ENCODE measurements at places on chromosomes 7 and 10. TPM values are rescaled to one million over a fixed set of nuclear protein-coding genes. Genes with fewer than 3 reads are reported as not detected.

FGL2 gene
- 9.4 TPM for total RNA-seq

DNA sequence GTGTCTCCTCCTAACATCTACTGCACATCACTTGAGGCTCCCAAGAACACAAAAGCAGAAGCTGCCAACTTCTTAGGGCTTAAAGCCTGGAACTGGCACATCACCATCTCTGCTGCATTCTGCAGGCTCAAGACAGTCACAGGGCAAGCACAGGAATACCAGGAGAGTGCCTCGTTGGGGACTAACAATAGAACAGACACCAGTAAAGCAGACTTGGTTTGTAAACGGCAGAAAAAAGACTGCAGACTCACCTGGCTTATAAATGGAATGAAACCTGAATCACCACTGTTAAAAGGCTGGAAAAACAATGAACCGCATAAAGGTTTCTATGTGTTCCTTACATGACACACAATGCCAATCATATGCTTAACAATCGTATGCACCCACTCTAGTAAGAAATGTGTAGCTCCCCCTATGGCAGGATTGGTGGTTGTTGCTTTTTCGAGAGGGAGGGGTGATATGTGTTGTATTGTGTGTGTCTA is 12.8 kb downstream of the RHEB start:
- H3K4me3 ChIP-seq = no peak overlapping the region
- peaks cover 32% of the 10 kb centered on the region for H3K4me1 ChIP-seq
- H3K27ac ChIP-seq = no peak overlapping the region
- DNase-seq = no peak
- H3K27me3 ChIP-seq = no peaks in the 10 kb centered on the region

DNA sequence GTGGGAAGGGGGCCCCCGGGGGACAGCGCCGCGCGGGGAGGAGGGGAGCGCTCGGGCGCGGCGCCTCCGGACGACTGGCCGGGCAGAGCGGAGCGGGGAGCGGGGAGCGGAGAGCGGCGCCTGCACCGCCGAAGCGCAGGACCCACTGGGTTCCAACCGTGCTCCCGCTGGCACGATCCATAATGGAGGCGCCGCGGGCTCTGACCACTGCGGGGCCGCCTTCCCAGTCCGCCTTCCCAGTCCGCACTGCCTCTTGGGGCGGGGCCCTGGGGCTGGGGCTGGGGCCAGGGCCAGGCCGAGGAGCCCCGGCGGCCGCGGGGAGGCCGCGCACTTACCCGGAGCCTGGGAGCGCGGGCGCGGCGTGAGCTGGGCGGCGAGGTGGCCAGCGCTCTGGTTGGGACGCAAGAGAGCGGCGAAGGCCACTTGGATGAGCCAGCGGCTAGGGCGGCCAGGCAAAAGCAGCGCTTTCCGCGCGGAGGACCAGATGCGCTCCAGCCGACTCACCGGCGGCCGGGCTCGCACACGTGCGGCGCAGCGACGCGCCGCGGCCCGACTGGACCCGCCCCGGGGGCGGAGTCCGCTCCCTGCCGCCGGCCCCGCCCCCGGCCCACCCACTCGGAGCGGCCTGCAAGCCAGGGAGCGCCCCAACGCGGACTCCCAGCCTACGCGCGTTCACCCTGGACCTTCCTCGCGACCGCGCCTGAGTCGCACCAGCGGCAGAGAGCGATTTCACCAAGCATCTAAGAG is at the start of gene PUS7:
PUS7 (minus strand) TSS at position 555 of the 747 bp plus-strand sequence. CDS start 13,759 bp downstream, outside the sequence.
- no peaks in the 10 kb centered on the region for H3K27me3 ChIP-seq
- peak; percentile 88 for DNase-seq
- H3K4me3 ChIP-seq = peak within 1 kb of the TSS; percentile 90
- H3K36me3 ChIP-seq = peaks cover 14% of the 10 kb centered on the region
- H3K27ac ChIP-seq = peak within 1 kb of the TSS; percentile 87
- peaks cover 25% of the 10 kb centered on the region for H3K4me1 ChIP-seq

DNA sequence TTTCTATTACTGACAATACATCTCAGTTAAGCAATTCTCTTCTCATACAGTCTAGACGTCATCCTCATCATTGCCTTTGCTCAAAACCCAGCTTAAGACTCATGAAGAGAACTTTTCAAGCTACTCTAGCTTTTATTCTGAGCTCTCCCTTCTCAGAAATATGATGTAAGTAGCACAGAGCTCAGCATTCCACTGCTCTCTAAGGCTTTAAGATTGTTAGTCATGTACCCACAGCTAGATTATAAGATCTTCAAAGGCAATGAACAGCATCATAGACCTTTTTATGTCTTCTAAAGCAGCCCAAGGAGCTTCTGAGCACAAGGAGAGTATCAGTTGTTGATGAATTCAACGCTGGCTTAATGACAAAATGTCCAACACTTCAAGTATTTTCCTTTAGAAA is 119.3 kb downstream of the NRP1 start:
- DNase-seq = no peak
- peaks cover 13% of the 10 kb centered on the region for H3K4me1 ChIP-seq
- no peaks in the 10 kb centered on the region for H3K36me3 ChIP-seq
- H3K4me3 ChIP-seq = no peak overlapping the region
- H3K27ac ChIP-seq = no peak overlapping the region

FRA10AC1 gene
- 12.8 TPM for total RNA-seq

GRCh38 chr7:44073664-44074348 is 8.4 kb upstream of the PGAM2 start:
- H3K27ac ChIP-seq = peak overlapping the region; percentile 63
- H3K36me3 ChIP-seq = peaks cover 21% of the 10 kb centered on the region
- peaks cover 23% of the 10 kb centered on the region for H3K4me1 ChIP-seq
- DNase-seq = peak; percentile 82
- H3K4me3 ChIP-seq = no peak overlapping the region

DDX56 gene
- 97.4 TPM for total RNA-seq

NXPH1 gene
- not detected for total RNA-seq

GRCh38 chr7:68505721-68506120 is 1092.6 kb upstream of the AUTS2 start:
- H3K27ac ChIP-seq = no peak overlapping the region
- no peaks in the 10 kb centered on the region for H3K27me3 ChIP-seq
- no peak overlapping the region for H3K4me3 ChIP-seq

GRCh38 chr7:141702047-141702567 is at the start of gene DENND11:
Gene DENND11, minus strand, starts transcription at chr7:141702166. Its CDS starts 13 bp downstream, at chr7:141702153.
- peaks cover 28% of the 10 kb centered on the region for H3K4me1 ChIP-seq
- DNase-seq = peak; percentile 48
- peak within 1 kb of the TSS; percentile 67 for H3K4me3 ChIP-seq
- peaks cover 40% of the 10 kb centered on the region for H3K27me3 ChIP-seq
- H3K27ac ChIP-seq = peak within 1 kb of the TSS; percentile 64

ANKRD1 gene
- total RNA-seq = not detected

DNA sequence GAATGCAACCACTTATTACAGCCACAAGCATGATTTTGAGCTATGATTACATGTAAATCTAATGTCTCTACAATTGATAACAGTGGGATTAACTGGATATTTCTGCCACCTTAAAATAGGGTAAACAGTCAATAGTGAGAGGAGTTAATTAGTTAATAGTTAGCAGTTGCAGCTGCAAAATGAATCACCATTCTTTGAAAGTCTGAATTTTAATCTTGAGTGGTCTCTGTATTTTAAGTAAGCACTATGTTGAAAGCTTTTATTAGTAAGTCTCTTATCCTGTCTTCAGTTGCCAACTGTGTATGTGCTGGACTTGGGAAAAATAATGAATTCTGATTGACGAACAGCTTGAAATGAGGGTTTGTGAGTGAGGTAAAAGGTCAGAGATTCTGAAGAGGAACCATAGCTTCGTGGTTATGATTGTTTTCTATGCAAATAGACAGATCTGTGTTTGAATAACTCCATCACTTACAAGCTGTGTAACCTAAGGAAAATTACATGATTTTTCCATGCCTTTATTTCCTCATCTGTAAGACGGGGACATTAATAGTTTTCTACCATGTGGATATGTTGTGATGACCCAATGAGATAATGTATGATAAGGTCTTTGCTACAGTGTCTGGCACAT is 75.2 kb downstream of the RNLS start:
- no peaks in the 10 kb centered on the region for H3K36me3 ChIP-seq
- no peak overlapping the region for H3K27ac ChIP-seq
- H3K4me1 ChIP-seq = no peaks in the 10 kb centered on the region
- H3K4me3 ChIP-seq = no peak overlapping the region
- H3K27me3 ChIP-seq = peaks cover 3% of the 10 kb centered on the region

DNA sequence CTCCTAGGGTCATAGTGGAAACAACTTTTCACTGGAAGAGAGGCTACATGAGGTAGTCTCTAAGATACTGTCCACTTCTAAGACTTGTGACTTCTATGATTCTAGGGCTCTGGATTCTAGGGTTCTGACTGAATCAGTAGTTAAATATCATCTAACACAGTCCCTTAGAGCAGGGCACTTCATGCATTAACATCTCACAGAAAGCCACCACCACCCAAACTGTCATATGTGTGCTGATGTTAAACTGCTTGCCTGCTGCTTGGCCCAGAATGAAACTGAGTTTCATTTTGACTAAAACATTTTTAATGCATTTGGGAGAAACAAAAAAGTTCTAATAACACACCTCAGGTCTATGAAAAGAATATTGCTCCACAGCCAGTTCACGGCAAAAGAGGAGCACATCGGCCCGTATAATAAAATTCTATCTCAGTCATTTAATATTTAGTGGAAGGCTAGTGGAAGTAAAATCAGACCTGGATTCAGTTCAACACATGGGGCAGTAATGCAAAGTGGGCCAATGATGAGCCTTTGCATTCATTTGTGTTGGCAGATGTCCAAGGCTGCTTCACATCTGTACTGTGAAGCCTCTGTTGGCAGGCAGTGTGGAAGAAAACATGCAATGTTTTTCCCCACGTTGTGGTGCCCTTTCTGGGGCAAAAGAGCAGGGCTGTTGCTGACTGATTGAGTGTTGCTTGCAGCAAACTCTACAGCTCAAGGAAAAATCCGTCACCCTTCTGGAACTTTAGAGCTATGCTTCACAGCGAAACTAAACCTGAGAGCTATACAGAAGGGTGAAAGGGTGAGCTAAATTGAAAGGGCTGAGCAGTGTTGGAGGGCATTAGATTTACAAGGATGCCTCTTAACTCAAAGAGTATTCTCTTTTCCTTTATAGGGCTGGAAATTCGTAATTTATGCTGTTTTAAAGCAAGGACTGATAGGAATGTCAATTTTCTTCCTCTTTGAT is 33.5 kb upstream of the AUTS2 start:
- no peaks in the 10 kb centered on the region for H3K4me1 ChIP-seq
- no peak overlapping the region for H3K4me3 ChIP-seq
- no peak for DNase-seq
- no peaks in the 10 kb centered on the region for H3K36me3 ChIP-seq

CPA1 gene
- total RNA-seq = not detected

GRCh38 chr7:26388256-26388655 is 96.6 kb downstream of the SNX10 start:
- H3K36me3 ChIP-seq = no peaks in the 10 kb centered on the region
- H3K4me1 ChIP-seq = peaks cover 4% of the 10 kb centered on the region
- no peak overlapping the region for H3K27ac ChIP-seq
- peaks cover 71% of the 10 kb centered on the region for H3K27me3 ChIP-seq

DNA sequence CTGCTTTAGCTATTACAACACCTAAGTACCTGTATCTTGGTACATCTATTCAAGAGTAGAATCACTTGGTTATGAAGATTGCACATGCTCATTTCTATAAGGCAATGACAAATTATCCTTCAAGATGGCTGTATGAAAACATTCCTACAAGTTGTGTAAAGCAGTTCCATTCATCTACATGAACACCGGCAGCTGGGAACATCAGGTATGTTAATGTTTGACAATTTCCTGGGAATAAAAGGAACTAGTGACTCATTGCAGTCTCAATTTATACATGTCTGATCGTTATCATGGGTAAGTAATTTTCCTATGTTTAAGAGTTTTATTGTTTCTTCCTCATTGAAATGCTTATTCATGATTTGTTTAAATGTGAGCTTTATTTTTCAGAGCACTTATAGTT is 203.2 kb upstream of the SEMA3E start:
- no peak for DNase-seq
- no peak overlapping the region for H3K27ac ChIP-seq
- H3K4me1 ChIP-seq = no peaks in the 10 kb centered on the region
- H3K27me3 ChIP-seq = no peaks in the 10 kb centered on the region
- H3K4me3 ChIP-seq = no peak overlapping the region

SP8 gene
- total RNA-seq = not detected

DNA sequence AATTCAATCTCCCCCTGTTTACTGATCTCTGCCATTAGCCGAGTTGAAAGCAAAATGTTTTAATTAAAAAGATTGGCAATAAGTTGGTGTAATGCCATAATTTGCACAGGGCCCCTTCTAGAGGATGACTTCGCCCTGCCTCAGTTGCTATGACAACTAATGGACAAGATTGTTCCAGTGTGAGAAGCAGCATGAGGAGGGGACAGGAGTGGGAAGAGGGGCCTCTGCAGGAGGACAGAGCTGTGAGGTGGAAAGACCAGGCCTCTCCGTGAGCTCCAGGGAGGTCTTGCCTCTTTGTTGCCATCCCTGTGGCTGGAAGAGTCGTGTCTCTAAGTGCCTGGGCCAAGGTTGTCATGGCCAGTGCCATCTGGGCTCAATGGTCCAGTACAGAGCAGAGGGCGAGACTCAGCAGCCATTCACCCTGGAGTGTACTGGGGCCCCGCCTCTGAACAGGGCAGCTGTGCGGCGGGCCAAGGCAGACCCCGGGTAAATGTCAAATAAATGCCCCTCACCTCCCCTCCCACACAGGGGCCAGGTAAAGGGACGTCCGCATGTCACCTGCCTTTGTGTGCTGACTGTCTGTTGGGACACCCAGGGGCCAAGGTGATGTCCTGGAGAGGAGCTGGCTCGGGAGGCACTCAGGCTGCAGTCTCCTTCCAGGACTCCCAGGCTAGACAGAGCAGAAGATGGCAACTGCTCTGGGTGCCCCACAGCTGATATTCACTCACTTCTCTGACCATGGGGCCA is 97.0 kb upstream of the RET start:
- H3K4me1 ChIP-seq = no peaks in the 10 kb centered on the region
- no peaks in the 10 kb centered on the region for H3K36me3 ChIP-seq
- H3K4me3 ChIP-seq = no peak overlapping the region
- DNase-seq = no peak

DNA sequence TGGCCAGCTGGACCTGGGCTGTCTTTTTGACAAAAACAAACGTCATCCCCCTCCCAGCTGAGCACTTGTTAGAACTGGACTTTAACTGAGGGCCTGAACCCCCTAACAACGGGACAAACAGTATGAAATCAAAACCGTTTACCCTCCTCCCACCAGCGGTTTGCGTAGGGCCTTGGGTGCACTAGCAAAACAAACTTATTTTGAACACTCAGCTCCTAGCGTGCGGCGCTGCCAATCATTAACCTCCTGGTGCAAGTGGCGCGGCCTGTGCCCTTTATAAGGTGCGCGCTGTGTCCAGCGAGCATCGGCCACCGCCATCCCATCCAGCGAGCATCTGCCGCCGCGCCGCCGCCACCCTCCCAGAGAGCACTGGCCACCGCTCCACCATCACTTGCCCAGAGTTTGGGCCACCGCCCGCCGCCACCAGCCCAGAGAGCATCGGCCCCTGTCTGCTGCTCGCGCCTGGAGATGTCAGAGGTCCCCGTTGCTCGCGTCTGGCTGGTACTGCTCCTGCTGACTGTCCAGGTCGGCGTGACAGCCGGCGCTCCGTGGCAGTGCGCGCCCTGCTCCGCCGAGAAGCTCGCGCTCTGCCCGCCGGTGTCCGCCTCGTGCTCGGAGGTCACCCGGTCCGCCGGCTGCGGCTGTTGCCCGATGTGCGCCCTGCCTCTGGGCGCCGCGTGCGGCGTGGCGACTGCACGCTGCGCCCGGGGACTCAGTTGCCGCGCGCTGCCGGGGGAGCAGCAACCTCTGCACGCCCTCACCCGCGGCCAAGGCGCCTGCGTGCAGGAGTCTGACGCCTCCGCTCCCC is at the start of gene IGFBP1:
IGFBP1 (plus strand) TSS at position 304 of the 808 bp plus-strand sequence; CDS start at position 469, 165 bp downstream.
- H3K36me3 ChIP-seq = no peaks in the 10 kb centered on the region
- no peak within 1 kb of the TSS for H3K27ac ChIP-seq
- H3K4me1 ChIP-seq = no peaks in the 10 kb centered on the region
- peaks cover 57% of the 10 kb centered on the region for H3K27me3 ChIP-seq
- no peak within 1 kb of the TSS for H3K4me3 ChIP-seq
- DNase-seq = no peak

Measured in activated CD8-positive, alpha-beta memory T cell treated with anti-CD3 and anti-CD28 coated beads, Interleukin-2, amount 10 ng/mL, durations not matched to agents 7 days and 5 days (primary cell).